Right atrium auricular region (tissue), 2 donors: ENCODE measurements at places on chromosomes 3 and 15.
A peak's percentile ranks its signal among the peaks of the same experiment; 100 is the strongest.

DNA sequence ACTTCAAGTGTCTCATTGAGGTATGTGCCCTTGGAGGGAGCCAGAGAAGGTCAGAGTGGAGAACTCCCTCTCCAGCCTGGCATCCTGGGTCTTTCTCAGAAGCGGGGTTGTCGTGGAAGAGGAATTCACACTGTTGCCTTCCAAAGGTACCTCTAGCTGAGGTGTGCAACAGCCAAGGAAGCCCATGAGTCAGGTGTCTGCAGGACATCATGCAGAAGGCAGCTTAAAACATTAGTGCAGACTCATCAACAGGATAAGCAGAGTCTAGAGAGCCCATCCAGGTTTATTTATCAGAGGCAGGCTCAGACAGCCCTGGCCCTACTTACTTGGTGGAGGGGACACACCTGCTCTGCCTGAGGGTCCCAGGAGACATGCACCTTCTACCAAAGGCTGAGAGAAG is 95.6 kb upstream of the TPM1 start:
- H3K36me3 ChIP-seq, result no peaks in the 10 kb centered on the region
- H3K27me3 ChIP-seq, result no peaks in the 10 kb centered on the region
- H3K4me1 ChIP-seq, result peaks cover 4% of the 10 kb centered on the region
- no peak overlapping the region for H3K27ac ChIP-seq
- no peak overlapping the region for H3K4me3 ChIP-seq

DNA sequence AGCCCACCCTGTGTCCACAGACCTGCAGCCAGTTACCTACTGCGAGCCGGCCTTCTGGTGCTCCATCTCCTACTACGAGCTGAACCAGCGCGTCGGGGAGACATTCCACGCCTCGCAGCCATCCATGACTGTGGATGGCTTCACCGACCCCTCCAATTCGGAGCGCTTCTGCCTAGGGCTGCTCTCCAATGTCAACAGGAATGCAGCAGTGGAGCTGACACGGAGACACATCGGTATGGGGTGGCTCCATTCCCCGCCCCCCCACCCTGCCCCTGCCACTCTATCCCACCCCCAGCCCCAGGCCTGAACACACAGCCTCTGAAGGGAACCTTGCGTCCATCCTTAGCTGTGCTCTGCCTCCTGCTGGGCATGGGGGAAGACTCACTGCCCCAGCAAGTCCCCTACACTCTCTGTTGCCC is 73.2 kb downstream of the AAGAB start:
- peaks cover 22% of the 10 kb centered on the region for H3K36me3 ChIP-seq
- no peaks in the 10 kb centered on the region for H3K27me3 ChIP-seq
- peaks cover 57% of the 10 kb centered on the region for H3K4me1 ChIP-seq

GRCh38 chr3:37243820-37244748 is 69.7 kb upstream of the LRRFIP2 start:
- H3K4me3 ChIP-seq, result peak overlapping the region; percentile 85
- no peaks in the 10 kb centered on the region for H3K36me3 ChIP-seq
- DNase-seq, result peak; percentile 92
- H3K27me3 ChIP-seq, result no peaks in the 10 kb centered on the region

DNA sequence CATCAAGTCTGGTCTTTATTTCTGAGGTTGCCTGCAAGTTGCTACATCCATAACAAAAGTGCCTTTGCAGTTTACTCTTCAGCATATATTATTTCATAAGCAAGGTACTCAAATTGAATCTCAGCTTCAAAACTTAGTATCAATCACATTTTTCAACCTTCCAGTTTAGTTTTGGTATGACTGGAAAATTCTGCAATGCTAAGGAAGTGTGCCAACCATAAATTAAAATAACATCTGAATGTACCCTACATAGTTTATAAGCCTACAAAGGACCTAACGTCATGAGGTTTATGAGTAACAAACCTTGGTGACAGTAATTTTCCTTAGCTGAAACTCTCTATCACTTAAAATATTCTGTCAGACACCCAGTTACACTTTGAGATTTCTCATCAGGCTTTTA is 62.8 kb downstream of the THBS1 start:
- no peak overlapping the region for H3K27ac ChIP-seq
- DNase-seq, result no peak
- H3K4me3 ChIP-seq, result no peak overlapping the region
- no peaks in the 10 kb centered on the region for H3K36me3 ChIP-seq
- H3K4me1 ChIP-seq, result peaks cover 11% of the 10 kb centered on the region

DNA sequence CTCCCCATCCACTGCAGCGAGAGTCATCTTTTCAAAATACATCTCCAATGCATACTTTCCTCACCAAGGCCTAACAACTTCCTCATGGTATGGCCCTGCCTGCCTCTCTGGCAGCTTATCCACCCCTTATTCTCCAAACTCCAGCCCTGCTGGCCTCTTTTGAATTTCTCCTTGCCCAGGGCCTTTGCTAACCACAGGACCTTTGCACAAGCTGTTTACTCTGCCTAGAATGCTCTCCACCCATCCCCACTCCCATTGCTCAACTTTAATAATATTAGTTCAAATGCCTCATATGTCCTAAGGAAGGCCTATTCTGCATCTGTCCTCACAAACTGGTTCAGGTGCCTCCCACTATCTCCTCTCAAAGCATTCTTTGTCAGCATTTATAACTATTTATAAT is 230.7 kb downstream of the CADPS start:
- H3K36me3 ChIP-seq, result no peaks in the 10 kb centered on the region
- no peaks in the 10 kb centered on the region for H3K4me1 ChIP-seq
- DNase-seq, result no peak

DNA sequence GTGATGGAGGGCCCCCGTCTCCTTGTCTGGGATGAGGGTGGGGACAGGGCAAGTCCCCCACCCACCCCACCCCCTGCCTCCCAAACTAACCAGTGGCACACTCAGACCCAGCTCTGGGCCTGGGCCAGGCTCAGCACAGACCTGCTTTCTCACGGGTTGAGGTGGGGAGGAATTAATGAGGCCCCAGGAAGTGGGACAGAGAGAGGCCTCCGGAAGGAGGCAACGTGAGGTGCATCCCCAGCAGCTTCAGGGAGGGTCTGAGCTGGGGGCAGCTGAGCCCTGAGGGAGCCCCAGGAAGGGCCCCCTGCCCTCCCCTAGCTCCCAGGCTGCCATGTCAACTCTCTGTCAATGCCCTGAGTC is 15.0 kb upstream of the GNAI2 start:
- DNase-seq, result no peak
- peaks cover 5% of the 10 kb centered on the region for H3K4me1 ChIP-seq
- no peak overlapping the region for H3K4me3 ChIP-seq
- H3K36me3 ChIP-seq, result no peaks in the 10 kb centered on the region
- H3K27ac ChIP-seq, result no peak overlapping the region

DNA sequence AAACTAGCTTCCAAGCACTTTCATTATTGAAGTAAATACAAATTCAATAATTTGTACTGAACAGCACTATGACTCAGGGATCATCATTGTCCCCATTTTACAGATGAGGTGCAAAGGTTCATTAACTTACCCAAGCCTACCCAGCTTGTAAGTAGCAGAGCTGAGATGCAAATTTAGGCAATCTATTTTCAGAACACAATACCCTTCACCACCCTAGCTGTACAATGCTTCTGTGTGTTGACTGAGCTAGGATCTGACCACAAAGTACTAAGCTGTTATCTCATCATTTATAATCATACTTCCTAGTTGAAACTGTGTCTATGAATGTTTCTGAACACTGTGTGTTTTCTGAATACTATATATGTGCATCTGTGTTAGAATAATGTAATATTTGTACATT is 3.2 kb upstream of the ILDR1 start:
- no peak overlapping the region for H3K27ac ChIP-seq
- H3K4me1 ChIP-seq, result no peaks in the 10 kb centered on the region
- H3K4me3 ChIP-seq, result no peak overlapping the region
- DNase-seq, result no peak
- peaks cover 7% of the 10 kb centered on the region for H3K27me3 ChIP-seq

GRCh38 chr15:40277471-40277870 is 5.4 kb downstream of the ANKRD63 start:
- no peak overlapping the region for H3K27ac ChIP-seq
- H3K4me3 ChIP-seq, result no peak overlapping the region
- peaks cover 6% of the 10 kb centered on the region for H3K27me3 ChIP-seq
- H3K4me1 ChIP-seq, result peaks cover 22% of the 10 kb centered on the region
- no peak for DNase-seq

DNA sequence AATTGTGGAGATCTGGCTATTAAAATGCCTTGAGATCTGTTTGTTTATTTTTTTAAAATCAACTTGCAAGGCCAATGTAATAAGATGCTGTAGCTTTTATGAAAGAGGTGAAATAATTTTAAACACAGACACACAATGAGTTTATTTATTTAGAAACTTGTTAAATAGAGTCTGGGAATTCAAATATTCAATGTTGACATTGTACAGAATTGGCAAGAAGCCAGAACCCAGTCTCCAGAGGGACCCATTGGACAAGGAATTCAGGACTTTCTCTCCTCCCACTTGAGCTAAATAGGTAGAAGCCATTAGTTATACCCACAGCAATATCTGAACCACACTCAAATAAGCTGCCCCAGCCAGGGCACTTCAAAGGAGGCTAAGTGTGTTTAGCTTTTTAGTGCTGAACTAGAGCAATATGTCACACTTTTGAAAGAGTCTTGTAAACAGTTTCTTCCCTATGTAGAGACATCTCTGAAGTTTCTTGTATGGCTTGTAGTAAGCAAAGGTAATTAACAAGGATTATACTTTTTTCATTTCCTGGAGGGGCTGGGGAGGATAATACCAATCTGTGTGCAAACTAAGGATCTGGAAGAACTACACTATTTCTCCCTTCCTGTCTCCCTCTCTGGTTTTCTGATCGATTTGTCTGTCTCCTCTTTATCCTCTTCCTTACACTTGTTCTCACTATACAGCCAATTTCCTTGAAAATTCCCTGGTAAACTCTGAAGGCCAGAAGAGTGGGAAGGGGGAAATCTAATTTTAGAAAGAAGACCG is 6.0 kb downstream of the MECOM start:
- peak overlapping the region; percentile 90 for H3K27ac ChIP-seq
- H3K36me3 ChIP-seq, result no peaks in the 10 kb centered on the region
- no peak for DNase-seq
- no peak overlapping the region for H3K4me3 ChIP-seq
- H3K27me3 ChIP-seq, result peaks cover 21% of the 10 kb centered on the region
- peaks cover 39% of the 10 kb centered on the region for H3K4me1 ChIP-seq

DNA sequence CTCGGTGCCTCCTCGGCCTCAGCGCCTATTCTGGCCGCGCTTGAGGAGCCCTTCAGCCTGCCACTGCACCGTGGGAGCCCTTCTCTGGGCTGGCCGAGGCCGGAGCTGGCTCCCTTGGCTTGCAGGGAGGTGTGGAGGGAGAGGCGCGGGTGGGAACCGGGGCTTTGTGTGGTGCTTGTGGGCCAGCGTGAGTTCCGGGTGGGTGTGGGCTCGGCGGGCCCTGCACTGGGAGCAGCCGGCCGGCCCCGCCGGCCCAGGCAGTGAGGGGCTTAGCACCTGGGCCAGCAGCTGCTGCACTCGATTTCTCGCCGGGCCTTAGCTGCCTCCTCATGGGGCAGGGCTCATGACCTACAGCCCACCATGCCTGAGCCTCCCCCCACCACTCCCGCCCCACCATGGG is 26.6 kb upstream of the TRIM42 start:
- no peaks in the 10 kb centered on the region for H3K4me1 ChIP-seq
- H3K4me3 ChIP-seq, result no peak overlapping the region
- no peak overlapping the region for H3K27ac ChIP-seq

DNA sequence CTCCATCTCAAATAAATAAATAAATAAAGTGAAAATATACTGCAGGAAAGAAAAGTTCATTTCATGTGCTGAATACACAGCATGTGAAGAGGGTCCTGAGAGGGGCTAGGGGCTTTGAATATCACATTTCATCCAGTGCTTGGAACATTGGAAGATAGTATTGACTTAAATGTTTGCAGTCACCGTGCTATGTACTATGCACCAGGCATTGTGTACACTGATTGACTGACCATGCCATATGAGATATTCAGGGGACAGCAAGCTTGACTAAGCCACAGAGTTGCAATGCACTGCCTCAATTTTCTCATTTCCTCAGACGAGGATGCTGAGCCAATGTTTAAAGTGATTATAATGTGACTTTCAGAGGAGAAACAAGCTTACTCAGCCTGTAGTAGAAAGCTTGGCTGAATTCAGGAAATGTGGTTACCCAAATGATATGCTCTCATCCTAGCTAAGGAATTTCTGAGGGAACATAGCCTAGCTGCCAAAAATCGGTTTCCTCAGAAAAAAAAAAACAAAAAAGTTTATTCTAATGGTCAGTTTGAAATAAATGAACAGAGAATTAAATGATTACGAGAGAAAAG is 557.9 kb downstream of the FGF12 start:
- peaks cover 7% of the 10 kb centered on the region for H3K36me3 ChIP-seq
- no peaks in the 10 kb centered on the region for H3K27me3 ChIP-seq
- DNase-seq, result no peak
- H3K4me1 ChIP-seq, result no peaks in the 10 kb centered on the region
- H3K4me3 ChIP-seq, result no peak overlapping the region
- no peak overlapping the region for H3K27ac ChIP-seq

DNA sequence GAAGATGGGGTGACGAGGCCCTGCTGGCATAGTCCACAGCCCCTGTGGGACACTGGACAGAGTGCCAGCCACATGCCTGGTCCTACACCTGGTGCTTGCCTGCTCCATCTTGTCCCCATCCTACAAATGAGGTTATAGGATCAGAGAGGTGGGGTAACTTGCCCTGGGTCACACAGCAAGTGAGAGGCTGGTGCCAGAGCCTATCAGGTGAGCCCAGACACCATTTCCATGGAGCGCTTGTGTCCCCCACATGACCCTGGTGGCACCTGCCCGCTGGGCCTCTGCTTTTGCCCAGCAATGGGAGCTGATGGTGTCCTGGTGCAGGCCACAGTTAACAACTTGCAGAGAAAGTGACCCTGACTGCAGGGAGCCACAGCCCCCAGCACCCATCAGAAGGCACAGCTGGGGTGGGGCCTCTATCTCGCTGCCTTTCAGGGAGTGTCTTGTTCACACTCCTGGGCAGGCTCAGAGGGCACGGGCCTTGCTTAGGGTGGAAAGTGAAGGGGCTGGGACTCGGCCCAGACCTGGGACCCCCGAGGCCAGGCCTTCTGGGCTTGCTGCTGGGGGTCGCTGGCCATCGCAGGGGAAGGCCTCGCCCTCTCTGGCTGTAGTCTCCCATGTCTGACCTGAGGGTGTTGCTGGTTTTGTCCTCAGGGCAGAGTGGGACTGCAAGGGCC is 7.2 kb downstream of the PLXNA1 start:
- H3K4me3 ChIP-seq, result no peak overlapping the region
- H3K4me1 ChIP-seq, result peaks cover 60% of the 10 kb centered on the region
- H3K27ac ChIP-seq, result no peak overlapping the region
- DNase-seq, result no peak
- peaks cover 10% of the 10 kb centered on the region for H3K36me3 ChIP-seq

GRCh38 chr3:156429125-156429524 is 125.8 kb downstream of the SSR3 start:
- H3K27ac ChIP-seq, result no peak overlapping the region
- DNase-seq, result no peak

GRCh38 chr3:191797271-191797670 is 336.3 kb downstream of the PYDC2 start:
- H3K27ac ChIP-seq, result no peak overlapping the region
- H3K36me3 ChIP-seq, result no peaks in the 10 kb centered on the region
- no peaks in the 10 kb centered on the region for H3K27me3 ChIP-seq
- H3K4me3 ChIP-seq, result no peak overlapping the region
- H3K4me1 ChIP-seq, result no peaks in the 10 kb centered on the region
- DNase-seq, result no peak

- H3K27ac ChIP-seq, result no peak overlapping the region
- no peaks in the 10 kb centered on the region for H3K4me1 ChIP-seq
- no peak for DNase-seq
- no peaks in the 10 kb centered on the region for H3K36me3 ChIP-seq
- no peak overlapping the region for H3K4me3 ChIP-seq
- no peaks in the 10 kb centered on the region for H3K27me3 ChIP-seq
Measured at GRCh38 chr15:85168642-85169173, 187.1 kb downstream of the PDE8A start.
